Endothelial cell (in vitro differentiated cells): ENCODE measurements at places on chromosomes 7 and 10. TPM values are rescaled to one million over a fixed set of nuclear protein-coding genes. Genes with fewer than 3 reads are reported as not detected.
A peak's percentile ranks its signal among the peaks of the same experiment; 100 is the strongest.

DNA sequence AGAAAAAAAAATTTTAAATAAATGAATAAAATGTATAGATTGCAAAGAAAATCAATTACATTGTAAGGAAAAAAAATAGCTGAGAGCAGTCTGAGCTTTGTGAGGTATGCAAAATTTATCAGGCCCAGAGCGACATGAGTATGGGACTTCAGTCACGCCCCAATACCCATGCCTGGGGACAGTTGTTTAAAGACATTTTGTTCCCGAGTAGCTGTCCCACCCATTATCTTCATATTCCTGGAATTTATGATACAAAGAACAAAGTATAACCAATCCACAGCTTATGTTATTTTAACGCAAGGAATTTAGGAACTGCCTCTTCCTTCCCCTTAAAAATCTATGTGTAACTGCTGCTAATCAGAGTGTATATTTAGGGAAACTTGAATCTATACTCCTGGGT is 1.6 kb upstream of the PON2 start:
- DNase-seq, result no peak

GRCh38 chr7:88795553-88795952 is at the start of gene TEX47:
Gene TEX47, minus strand, starts transcription at chr7:88795737. Its CDS starts 795 bp downstream, at chr7:88794942.
- DNase-seq, result no peak

GRCh38 chr10:44569193-44570091 is 184.5 kb upstream of the CXCL12 start:
- DNase-seq, result no peak

- no peak for DNase-seq
Observed at GRCh38 chr10:104330168-104331110, 7.8 kb downstream of the ITPRIP start.

DNA sequence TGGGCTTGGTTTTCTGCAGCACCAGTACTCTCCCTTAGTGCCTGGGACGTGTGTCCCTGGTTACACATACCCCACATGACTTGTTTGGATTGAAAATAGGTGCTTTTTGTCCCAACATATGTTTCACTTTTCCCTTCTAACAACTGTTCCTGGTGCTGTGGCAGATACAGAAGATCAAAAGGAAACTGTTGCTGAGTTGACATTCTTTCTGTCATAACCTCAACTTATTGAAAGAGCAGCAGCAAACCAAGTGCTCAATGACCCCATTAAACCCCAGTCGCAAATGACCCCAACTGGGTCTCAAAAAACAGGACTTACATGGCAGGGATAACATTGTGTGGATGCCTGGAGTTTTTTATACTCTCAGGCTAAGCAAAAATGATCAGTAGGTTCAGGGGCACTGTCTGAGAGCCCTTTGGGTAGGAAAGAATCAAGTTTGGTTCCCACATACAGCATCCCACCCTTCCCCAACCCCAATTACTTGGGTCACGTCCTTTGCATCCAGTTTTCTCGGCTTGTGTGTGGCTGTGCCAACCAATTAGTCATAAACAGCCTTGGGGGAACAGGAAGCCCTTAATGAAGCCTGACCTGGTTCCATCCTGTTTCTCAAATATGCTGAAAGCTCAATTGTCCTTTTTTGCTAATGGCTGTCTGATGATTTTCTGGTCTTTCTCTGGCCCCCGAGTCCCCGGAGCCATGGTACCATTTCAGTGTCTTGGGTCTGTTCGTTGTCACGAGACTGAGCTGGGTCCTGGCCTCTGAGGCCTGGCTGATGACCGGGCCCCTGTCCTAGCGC is 4.9 kb downstream of the HKDC1 start:
- DNase-seq, result no peak

- DNase-seq, result peak; percentile 30
Observed at GRCh38 chr7:16918288-16918895, 36.6 kb upstream of the AGR3 start.

- no peak for DNase-seq
Observed at GRCh38 chr10:65846949-65847348, 1078.9 kb upstream of the LRRTM3 start.

DNA sequence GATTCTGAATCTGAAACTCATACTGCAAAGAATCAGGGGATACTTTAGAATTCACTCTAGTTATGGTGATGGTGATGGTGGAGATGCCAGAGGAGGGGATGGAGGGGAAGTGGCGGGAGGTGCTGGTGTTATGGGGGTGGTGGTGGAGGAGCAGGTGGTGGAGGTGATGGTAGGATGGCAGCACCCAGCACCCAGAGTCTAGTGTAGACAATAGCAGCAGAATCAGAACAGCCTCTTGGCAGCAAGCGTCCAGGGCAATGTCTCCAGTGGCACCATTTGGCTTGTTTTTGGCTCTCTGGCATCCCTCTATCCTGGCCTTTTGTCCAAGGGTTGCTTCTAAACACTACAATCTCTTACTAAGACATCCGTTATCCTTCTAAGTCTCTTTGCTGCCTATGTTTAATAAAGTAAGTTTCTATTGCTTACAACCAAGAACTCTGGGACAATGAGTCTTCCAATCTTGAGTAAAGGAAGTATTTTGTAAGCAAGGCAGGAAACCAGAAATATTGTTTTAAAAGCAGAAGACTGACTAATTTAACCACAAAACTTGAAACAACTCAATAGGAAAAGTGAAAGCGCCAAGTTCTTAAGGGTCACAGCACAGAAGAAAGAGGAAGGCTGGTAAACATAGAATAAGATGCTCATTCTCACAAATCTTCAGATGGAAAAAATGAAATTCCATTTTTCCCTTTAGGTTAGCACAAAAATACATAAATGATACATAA is 42.4 kb upstream of the GDF10 start:
- no peak for DNase-seq

Gene PRLHR
- total RNA-seq, result not detected

DNA sequence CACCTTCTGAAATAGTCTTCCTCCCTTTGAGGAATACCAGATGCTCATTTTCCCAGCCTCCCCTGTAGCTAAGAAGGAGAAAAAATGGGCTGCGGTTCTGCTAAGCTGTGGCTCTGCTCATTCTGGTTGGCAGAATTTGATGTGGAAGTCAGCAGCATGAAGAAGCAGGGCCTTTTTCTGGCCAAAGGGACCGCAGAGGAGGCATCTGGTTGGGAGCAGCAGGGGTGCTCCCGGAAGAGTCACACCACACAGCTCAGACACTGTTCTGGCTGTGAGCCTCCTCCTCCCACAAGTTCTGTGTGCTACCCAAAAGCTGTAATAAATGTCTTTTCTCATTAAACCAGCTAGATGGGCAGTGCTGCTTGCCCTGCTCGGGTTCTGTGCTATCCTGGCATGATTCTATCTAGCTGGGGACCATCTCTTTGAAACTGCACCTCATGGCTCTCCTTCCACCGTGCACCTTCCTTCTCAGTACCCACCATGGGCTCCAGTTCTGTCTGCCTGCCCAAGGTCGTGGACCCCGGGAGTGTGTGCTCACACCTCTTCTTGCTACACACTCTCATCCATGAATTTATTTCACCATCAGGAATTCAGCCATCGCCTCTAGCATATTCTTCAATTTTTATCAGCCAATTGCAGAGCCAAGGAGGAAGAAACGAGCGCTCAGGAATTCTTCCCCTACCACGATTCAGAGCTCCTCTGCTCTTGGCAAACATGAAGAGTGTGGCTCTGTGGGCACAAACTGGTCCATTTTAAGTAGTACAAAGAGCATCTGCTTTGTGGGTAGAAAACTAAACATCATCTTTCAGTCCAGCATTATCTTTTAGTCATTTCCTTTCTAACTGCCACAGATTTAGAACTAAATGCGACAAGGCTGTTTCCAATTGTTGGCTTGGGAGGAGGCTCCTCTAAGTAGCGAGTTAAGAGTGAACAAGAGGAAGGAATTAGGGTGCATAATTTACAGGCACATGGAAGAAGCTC is 76.9 kb downstream of the FAM171A1 start:
- DNase-seq, result no peak

- no peak for DNase-seq
Observed at GRCh38 chr10:114719311-114719710, 61.2 kb upstream of the ABLIM1 start.

DNA sequence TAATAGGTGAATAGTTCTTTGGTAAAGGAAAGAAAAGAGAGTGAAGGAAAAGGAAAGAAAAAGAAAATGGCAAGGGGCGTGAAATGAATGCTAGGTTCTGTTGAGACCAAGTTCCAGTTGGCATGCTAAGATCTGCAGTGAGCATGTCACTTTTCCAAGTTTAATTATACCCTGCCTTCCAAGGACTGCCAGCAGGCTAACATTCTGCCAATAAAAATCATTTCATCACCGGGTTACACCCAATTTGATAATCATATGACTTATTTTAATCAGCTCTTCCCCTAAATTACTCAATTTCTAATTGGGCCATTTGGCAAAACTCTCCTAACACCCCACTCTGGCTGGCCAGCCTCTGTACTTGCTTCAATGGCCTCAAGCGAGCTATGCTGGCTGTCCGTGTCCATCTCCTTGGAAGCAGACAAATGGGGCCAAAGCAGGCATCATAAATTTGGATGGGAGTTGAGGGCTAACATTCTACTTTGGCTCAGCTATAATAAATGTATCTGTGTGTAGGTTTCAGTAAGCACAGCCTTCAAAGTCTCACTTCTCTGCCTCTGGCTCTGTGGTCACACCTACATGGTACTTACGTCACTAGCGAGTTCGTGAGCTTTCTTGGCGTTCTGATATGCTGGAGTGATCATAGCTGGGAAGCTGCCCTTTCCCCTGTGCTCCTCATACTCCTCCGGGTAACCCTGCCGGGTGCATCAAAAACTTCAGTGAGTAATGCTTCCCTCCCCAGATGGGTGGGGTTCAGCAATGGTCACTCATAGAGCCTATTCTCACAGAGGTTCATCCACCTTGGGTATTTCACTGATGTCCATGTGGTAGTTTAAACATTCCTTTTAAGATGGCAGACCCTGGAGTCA is 17.3 kb downstream of the NRAP start:
- DNase-seq, result no peak

- DNase-seq, result peak; percentile 38
Observed at GRCh38 chr10:75402486-75403143, 1.1 kb upstream of the ZNF503 start.

DNA sequence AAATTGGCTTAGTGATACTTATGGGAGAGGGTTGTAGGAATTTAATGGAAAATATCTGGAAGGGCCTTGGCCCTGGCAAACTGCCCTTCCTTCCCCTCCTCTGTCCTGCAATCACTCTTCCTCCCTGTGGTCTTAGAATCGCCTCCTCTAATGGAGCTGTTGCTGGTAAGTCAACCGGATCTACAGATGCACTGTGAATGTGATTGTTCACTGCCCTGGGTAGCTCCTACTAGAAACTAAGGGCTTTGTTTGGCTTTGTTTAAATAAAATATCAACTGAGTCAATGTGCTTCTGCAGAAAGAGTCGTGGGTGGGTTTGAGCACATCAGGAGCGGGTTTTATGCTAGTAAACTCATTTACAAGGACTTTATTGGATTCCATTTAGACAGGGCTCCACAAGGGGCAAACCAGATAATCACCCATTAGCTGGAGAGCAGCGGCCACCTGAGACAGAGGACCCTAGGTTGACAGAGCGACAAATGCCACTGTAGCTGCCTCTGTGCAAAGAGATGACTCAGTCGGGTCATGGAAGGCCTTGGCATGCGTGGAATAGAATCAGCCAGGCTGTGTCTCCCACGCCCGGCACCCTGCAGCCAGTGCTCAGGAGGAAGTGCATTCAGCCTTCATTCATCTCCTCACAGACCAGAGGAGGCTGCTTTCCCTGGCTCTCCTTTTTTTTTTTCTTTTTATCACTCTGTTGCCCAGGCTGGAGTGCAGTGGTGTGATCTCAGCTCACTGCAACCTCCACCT is 97.9 kb downstream of the GAD2 start:
- DNase-seq, result no peak

- peak; percentile 97 for DNase-seq
Observed at GRCh38 chr10:100185364-100186252, at the start of gene ERLIN1. Gene ERLIN1, minus strand, starts transcription at chr10:100186029. Its CDS starts 403 bp downstream, at chr10:100185626.

- no peak for DNase-seq
Observed at GRCh38 chr10:68137171-68137570, 27.9 kb downstream of the MYPN start.

GRCh38 chr7:80264769-80265495 is 130.3 kb downstream of the GNAI1 start:
- DNase-seq, result no peak

GRCh38 chr7:142485617-142486226 is 227.9 kb upstream of the PRSS58 start:
- DNase-seq, result peak; percentile 36

- DNase-seq, result no peak
Observed at GRCh38 chr7:67631476-67631875, 634.8 kb downstream of the TYW1 start.

DNA sequence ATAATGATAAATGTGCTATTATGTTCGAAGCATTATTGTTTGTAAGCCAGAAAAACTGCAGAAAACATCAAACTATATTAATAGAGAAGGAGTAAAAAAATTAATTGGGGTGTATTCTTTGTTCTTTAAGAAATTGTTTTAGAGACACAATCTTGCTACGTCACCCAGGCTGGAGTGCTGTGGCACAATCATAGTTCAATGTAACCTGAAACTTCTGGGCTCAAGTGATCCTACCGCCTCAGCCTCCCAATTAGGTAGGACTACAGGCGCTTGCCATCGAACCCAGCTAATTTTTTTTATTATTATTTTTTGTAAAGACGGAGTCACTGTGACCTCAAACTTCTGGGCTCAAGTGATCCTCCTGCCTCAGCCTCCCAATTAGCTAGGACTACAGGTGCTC is 1138.6 kb downstream of the GATA3 start:
- no peak for DNase-seq

- no peak for DNase-seq
Observed at GRCh38 chr10:85916286-85916685, 450.3 kb downstream of the GRID1 start.

DNA sequence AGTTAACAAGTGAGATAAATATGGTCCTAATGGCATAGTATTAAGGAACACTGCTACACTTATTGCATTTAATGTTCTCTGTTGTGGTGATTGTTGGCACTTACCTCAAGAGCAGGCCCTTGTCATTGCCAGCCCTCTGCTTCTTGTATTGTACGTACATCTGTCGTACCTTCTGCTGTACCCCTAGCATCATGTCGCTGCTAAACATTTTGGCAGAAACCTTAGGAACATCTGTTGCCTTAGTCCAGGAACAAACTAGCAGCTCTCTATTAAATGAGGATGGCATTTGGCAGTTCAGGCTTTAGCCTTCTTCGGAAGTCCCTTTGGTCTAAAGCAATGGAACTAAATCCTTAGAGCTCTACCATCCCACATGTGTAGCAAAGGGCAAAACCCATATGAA is 47.6 kb downstream of the PRKG1 start:
- no peak for DNase-seq

GRCh38 chr10:110609605-110610004 is 34.5 kb upstream of the RBM20 start:
- DNase-seq, result no peak
